ENCODE measurements at places on chromosomes 1 and 21.
A peak's percentile ranks its signal among the peaks of the same experiment; 100 is the strongest.

DNA sequence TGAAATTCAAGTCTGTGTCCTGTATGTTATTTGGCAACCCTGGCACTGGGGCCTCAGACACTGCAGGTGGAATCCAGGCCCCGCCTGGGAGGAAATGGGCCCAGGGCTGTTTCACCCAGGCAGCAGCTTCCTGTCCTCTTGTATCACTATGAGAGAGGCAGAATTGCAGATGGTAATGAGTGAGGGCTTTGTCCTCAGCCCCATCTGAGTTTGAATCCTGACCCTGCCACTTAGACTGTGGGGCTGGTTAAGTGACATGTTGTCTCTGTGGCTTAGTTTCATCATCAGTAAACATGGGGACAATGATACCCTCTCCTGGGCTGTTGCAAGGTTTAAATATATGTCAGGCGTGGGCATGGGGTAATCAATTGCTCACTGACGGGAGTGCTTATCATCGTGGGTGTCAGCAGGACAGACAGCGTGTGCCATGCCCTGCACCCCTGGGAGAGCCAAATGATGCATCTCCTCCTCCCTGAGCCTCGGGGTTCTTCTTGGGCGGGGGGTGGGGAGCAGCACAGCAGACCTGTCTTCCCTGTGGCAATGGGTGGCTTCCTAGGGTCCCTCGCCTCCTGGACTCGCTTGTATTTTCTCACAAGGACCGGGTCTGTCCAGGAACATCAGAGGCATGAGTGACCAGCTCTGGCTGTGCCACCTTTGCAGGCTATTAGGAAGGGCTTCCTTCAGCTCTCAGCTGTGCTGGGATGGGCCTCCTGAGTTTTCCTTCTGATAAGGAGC lies 42.1 kb downstream of the ARHGEF10L start:
- no peak for DNase-seq

DNA sequence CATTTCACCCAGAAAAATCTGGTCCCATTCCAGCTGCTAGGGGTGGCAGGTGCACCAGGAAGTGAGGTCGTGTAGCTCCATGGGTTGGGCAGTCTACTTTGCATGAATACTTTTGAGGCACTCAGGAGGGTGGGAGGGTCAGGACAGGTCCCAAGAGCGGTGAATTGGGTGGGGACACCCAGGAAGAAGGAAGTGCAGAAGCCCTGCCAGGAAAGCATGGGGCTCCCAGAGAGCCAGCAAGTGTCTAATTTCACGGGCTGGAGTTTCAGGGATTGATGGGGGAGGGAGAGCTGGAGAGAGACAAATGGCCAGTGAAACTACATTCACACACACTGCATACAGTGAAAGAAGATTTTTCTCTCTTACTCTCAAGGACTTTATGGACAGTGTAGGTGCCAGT lies 137.8 kb downstream of the GALNT2 start:
- no peak for DNase-seq

DNA sequence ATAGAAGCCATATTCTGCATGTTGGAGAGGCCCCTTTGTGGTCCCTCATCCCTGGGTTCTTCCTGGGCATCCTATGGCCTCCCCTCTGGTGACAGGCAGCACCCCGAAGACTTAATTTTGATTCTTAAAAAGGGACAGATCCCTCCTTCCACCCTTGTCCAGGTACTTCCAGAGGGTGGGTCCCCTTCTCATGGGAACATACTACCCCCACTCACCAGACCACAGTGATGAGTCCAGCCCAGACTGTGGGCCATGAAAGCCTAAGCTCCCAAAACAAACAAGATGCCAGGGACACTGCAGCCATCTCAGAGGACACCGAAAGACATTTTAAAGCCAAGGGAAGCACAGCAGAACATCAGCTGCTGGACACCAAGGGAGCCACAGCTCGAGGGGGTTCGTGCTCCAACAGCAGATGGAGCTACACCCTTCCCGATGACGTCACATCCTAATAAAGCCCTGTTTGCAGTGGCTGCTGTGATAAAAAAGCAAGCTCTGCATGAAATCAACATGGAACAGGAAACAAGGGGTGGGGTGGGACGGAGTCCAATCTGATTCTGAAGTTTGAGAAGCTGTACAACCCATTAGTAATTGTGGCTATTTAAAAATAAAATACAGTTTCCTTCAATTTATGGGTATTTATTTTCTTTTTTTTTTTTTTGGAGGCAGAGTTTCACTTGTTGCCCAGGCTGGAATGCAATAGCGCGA lies 32.4 kb downstream of the GNB1 start:
- DNase-seq, result peak; percentile 14

GRCh38 chr1:230517786-230518185 lies 91.7 kb upstream of the PGBD5 start:
- no peak for DNase-seq

DNA sequence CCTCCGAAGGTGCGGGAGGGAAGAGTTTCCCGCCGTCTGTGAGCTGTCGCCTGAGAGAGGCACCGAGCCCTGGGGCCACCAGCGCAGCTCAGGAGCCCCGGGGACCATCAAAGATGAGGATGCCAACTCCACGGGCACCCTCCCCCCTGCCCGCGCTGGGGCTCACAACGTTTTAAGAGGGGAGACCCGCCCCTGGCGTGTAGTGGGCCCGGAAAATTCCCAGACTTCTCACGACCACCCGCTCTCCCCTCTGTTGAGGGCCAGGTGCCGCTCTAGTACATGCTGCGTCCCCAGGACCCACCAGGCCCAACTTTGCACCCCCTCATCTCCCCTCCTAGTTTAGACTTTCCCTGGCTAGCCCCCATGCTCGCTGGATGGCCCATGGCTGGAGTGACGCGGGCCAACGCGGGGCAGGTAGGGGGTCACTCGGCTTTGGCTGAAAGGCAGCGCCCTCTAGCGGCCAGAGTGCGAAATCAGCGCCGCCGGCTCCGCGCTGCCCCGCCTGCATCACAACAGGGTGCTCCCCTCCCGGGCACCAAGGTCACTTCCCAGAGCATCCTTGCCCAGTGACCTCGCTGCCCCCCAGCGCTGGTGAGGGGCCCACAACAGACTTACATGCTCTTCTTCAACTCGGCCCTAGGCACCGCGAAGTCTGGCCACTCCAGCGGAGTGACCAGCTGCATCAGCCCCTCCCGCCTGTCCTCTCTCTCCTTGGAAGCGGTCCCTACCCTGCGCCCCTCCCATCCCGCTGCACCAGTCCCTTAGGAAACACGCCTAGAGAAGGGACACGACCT lies 1.8 kb downstream of the CD160 start:
- DNase-seq, result peak; percentile 54

- DNase-seq, result no peak
Measured at GRCh38 chr1:54237586-54237985, 37.6 kb downstream of the MRPL37 start.

GRCh38 chr1:239730378-239730777 lies 344.0 kb downstream of the CHRM3 start:
- no peak for DNase-seq

DNA sequence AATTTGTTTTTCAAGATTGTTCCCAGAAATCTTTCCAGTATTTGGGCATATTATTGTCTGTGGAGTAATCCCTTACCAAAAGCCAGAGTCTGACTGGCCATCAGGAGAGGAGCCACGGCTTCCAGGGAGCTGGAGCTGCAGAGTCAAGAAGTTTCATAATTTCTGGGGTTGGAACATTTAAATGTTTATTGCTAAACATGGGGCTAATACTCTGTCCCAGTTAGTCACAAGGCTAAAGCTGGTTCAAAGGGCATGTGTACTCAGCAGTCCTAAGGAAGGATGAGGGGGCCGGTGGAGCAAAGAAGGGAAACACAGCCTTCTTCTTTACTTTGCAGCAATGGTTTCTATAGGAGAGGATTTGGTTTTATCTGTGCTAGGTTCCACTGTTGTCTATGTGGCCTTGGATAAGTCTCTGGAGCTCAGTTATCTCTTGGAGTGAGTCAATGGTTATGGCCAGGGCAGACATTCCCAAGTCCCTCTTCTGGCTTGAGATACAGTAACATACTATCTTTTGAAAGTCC lies 9.5 kb downstream of the DENND2D start:
- no peak for DNase-seq

DNA sequence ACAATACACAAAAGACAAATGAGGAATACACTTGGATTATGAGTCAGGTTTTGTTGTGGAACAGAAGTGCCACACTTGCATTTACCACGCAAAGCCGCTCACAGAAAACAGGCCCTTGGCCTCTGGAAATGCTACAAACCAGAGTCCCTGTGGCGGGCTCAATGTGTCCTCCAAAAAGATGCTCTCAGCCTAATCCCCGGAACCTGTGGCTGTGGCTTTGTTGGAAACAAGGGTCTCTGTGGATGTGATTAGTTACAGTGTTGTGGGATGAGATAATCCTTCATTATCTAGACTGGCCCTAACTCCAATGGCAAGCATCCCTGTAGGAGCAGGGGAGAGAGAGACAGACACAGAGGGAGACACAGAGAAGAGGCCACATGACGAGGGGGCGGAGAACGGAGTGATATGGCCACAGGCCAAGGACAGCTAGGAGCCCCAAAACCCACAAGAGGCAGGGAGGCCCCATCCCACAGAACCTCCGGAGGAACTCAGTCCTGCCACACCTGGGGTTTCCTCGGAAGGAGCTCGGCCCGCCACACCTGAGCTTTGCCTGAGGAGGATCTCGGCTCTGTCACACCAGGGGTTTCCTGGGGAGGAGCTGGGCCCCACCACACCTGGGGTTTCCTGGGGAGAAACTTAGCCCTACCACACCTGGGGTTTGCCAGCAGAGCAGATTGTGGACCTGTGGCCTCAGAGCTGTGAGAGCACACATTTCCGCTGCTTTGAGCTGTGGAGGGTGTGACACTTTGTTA lies 55.4 kb downstream of the NPHP4 start:
- DNase-seq, result no peak

- no peak for DNase-seq
Measured at GRCh38 chr1:228076796-228077430, 5.6 kb upstream of the ARF1 start.

DNA sequence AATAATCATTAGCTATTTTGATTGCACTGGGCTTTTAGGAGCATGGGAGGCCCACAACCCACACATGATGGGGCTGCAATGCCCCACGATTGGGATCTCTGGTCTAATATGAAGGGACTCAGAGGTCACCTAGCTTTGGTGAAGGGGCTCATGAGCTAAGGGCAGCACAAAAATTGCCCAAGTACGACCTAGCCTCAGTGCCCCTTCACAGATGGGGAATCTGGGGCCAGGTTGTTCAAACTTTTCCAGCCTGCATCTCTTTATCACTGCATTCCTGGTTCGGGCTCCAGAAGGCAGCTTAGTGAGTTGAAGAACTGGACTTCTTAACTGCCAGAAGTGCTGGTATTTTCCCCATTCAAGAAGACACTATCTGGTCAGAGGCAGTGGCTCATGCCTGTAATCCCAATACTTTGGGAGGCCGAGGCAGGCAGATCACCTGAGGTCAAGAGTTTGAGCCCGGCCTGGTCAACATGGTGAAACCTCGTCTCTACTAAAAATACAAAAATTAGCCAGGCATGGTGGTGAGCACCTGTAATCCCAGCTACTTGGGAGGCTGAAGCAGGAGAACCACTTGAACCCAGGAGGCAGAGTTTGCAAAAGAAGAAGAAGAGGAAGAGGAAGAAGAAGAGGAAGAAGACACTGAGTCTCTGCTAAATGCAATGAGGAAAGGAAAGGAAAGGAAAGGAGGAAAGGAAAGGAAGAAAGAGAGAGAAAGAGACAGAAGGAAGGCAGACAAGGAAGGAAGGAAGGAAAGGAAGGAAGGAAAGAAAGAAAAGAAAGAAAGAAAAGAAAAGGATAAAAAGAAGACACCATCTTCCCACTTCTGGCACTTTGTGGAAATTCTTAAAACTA lies 258.5 kb upstream of the IRF2BP2 start:
- no peak for DNase-seq

DNA sequence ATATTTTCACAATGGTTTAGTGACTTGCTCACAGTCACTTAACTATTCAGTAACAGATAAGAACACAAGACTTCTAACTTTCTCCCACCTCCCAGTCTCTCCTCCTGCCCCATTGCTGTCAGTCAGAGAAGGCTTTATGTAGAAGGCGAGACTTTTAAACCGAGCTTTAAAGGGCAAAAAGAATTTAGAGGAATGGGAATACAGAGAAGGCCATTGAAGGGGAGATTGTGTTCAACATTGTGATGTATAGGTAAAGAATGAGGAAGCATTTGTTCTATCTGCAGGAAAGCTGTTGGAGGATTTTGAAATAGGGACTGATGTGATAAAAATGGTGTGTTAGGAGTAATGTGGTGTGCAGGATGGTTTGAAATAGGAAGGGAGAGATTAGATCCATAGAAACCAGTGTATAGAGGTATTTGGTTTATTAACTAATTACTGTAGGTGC lies 7.3 kb downstream of the POU2F1 start:
- DNase-seq, result no peak

Measured in RKO (cell line).